ENCODE measurements at places on chromosomes 11 and 22.

- no peak for DNase-seq
Measured at GRCh38 chr11:97237151-97237550, 847.3 kb downstream of the JRKL start.

DNA sequence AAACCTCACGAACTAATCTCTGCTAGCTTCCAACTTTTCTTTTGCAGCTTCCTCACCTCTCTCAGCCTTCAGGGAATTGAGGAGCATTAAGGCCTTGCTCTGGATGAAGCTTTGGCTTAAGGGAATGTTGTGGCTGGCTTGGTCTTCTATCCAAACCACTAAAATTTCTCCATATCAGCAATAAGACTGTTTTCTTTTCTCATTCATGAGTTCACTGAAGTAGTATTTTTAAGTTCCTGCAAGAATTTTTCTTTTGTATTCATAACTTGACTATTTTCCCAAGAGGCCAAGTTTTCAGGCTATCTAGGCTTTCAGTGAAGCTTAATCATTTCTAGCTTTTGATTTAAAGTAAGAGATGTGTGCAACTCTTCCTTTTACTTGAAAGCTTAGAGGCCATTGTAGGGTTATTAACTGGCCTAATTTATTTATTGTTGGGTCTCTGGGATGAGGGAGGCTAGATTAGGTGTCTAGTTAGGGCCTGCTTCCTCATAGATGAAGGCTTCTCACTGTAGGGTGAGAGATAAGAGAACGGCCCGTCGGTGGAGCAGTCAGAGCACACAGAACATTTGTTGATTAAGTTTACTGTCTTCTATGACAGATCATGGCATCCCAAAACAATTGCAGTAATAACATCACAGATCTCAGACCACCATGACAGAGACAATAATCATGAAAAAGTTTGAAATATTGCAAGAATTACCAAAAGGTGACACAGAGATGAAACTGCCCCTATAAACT is 33.2 kb downstream of the CSF2RB start:
- DNase-seq, result peak; percentile 45

DNA sequence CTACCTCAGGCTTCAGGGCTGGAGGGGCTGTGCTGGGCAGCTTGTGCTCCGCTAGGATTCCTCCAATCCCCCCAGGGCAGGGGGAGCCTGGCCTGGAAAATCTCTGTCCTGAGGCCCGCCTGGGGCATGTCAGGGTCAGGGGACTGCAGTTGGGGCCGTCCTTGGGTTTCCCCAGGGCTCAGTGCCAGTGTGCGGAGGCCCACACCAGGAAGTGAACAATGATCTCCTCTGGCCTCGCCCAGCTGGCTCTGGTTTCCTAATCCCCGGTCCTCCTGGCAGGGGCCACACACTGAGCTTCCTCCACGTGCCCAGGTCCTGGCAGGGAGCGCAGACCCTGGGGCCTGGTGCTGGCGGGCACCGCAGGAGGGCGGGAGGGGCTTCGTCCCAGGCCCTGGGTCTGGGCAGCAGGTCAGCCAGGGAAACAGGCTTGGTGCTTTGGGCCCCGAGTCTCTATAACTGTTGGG is 1.4 kb upstream of the MUC2 start:
- DNase-seq, result no peak

GRCh38 chr11:69467646-69468045 is 13.8 kb upstream of the LINC01488 start:
- peak; percentile 76 for DNase-seq

DNA sequence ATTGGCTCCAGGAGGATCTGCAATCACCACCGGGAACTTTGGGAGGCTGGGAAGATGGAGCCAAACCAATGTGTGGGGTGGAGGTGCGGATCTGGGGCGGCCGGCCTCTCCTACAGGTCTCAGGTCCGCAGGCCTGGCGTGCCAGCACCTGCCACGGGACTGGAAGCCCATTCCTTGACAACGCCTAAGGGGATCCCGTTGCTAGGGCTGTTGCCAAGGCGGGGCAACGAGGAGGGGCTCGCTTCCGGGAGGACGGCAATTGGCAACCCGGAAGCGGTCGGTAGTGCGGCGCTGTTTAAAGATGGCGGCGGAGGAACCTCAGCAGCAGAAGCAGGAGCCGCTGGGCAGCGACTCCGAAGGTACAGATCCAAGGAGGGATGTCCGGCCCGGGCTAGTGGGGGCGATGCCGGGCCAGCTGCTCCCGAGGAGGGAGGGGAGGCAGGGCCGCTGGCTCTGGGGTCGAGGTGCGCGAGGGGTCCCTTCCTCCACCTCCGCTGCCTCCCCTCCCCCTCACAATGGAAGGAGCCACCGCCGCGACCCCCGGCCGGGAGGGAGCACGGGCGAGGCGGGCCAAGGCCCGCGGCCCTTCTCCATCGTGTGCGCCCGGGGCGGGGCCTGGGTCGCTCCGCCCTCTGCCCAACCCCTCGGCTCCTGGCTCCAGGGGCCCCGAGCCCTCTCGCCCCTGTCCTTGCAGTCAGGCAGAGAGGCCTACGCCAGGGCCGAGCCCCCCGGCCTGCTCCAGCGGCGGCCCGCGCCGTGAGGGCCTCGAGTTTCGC is at the start of gene OTUB1:
Gene OTUB1 (plus strand): TSS at position 283 of the 776 bp plus-strand sequence. CDS start 19 bp downstream, at position 302.
- peak; percentile 96 for DNase-seq

GRCh38 chr11:91786097-91786496 is 438.5 kb upstream of the FAT3 start:
- no peak for DNase-seq

GRCh38 chr11:75733431-75734107 is 15.9 kb downstream of the MOGAT2 start:
- DNase-seq, result no peak
